Right ventricle myocardium inferior (tissue), 1 donor: ENCODE measurements at places on chromosomes 6 and 20.
A peak's percentile ranks its signal among the peaks of the same experiment; 100 is the strongest.

DNA sequence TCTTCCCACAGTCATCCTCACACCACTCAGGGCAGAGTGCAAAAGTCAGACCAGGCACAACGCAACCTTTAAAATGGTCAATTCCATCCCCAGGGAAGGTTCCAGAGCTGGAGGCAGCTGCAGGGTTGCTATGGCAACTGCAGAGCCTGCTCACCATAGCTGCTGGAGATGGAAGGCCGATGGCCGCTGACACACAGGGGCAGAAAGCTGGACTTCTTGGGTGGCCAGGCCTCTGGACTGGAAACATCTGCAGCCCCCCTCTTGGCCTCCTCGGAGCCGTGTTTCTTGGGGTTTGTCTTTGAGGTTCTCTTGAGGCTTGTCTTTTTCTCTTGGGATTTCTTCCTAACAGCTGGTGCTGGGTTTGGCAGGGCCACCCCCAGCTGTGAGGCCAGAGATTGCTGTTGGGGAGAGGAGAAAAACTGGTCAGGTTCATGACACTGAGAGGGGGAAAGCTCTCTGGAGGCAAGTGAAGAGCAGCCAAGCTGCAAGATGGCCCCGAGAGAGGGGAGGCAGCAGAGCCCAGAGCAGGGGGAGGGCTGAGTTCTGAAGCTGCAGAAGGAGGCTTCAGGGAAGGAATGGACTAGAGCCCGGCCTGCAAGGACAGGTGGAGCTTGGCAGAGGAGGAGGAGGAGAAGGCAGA, 10.2 kb downstream of the BNIP5 start:
- no peak for DNase-seq

GRCh38 chr6:143699430-143699825, 21.7 kb downstream of the PHACTR2 start:
- DNase-seq = no peak

- DNase-seq = no peak
Observed at GRCh38 chr6:156545931-156546330, 231.2 kb upstream of the ARID1B start.

GRCh38 chr6:36852481-36853147, 13.4 kb upstream of the CPNE5 start:
- no peak for DNase-seq

GRCh38 chr6:11788043-11788442, 9.4 kb upstream of the ADTRP start:
- no peak for DNase-seq

- peak; percentile 86 for DNase-seq
Observed at GRCh38 chr6:34056305-34057108, 89.4 kb downstream of the GRM4 start.

- no peak for DNase-seq
Observed at GRCh38 chr6:119444642-119445557, 95.3 kb upstream of the MAN1A1 start.

- no peak for DNase-seq
Observed at GRCh38 chr20:60338556-60338955, 380.3 kb downstream of the CDH26 start.

GRCh38 chr6:164039954-164040375, 625.4 kb downstream of the QKI start:
- DNase-seq = peak; percentile 73

DNA sequence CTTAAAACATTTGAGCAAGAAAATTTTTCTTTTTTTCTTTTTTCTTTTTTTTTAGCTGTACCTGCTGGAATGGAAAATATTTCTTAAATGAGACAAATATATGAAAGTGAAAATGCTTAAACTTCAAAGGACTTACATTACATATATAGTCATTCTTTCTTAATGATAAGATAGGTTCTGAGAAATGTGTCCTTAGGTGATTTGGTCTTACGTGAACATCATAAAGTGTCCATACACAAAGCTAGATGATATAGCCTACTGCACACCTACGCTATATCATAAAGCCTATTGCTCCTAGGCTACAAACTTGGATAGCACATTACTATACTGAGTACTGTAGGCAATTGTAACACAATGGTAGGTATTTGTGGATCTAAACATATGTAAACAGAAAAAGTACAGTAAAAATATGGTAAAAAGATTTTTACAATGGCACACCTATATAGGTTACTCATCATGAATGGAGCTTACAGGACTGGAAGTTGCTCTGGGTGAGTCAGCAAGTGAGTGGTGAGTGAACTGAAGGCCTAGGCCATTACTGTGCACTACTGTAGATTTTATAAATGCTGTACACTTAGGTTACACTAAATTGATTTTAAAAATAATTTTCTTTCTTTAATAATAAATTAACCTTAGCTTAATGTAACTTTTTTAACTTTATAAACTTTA, 54.6 kb downstream of the RPP21 start:
- no peak for DNase-seq
